ENCODE measurements at places on chromosomes 6 and 20.

GRCh38 chr6:119523556-119523955 lies 174.0 kb upstream of the MAN1A1 start:
- DNase-seq, result no peak

DNA sequence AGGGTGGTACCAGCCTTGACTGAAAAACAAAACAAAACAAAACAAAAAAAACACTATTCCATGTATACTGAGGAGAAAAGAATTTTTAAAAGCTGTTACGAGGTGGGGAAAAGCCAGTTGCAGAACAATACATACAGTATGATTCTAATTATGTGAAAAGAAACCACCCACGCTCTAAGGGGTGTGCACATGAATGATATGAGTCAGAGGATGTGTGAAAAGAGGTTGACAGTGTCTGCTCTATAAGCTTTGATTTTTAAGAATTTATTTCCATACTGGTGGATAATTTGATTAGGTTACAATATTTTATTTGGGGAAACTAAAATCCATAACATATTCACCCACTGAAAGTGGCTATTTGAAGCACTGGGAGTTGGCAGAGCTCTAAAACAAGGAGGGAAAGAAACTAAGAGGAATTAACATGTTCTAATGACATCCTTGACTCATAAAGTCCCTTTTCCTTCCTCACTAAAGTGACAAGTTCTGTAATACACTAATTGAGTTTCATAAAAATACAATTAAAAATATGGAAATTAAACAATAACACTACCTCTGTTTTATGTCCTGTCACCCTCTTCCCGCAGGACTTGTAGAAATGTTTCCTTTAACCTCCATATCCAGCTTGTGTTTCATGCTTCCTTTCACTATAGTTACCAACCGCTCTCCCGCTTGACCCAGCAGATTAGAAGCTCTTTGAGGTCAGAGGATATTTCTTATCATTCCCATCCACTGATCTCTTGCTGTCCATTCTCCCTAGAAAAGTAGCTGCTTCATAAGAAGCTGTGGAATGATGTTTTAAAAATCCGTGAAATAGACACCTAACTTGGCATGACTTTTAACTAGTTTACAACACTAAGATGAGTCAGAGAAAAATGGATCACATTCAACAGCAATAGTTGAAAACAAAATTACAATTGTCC lies 118.6 kb upstream of the CCDC28A start:
- peak; percentile 20 for DNase-seq

DNA sequence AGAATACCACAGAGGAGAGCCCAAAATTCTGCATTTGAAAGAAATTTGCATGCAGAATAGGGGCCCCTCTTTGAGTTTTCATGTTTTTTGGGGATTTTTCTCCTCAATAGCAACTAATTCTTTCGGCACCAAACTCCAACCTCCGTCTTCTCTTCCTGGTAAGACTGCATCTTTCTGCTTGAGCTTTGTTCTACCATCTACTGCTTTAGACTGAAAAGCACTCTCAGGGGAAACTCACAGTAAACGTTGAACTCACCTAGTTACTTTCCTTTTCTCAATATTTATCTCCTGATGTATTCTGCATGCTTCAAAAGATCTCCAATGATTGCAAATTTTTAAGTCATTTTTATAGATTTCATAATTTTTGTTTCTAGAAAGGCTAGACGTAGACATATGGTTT lies 36.9 kb upstream of the HLA-DQB1 start:
- no peak for DNase-seq

DNA sequence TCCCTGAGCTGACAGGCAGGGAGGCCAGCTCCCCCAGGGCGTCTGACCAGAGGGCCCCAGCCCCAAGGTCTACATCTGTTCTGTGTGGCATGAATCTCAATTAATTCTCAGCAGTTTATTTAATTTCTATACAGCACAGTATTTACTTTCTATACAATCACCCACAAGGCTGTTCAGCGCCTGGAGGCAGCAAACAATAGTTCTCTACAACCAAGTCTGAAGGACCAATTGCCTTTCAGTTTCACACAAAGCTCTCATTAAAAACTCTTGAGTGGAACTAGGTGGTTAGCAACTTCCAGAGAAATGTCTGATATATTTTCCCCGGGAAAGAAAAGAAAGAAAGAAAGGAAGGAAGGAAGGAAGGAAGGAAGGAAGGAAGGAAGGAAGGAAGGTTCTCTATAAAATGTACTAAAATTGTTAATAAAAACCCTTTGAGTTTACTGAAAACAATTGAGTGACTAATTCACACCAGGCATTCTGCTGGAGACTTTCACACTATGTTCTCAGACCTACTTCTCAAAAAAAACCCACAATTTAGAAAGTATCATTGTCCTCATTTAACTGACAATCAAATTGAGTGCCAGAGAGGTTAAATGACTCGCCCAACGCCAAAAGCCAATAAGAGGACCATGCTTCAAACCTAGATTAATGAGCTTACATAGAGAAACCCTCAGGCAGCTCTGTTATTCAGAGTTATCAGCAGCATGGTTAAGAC lies 62.5 kb downstream of the METTL24 start:
- DNase-seq, result no peak

DNA sequence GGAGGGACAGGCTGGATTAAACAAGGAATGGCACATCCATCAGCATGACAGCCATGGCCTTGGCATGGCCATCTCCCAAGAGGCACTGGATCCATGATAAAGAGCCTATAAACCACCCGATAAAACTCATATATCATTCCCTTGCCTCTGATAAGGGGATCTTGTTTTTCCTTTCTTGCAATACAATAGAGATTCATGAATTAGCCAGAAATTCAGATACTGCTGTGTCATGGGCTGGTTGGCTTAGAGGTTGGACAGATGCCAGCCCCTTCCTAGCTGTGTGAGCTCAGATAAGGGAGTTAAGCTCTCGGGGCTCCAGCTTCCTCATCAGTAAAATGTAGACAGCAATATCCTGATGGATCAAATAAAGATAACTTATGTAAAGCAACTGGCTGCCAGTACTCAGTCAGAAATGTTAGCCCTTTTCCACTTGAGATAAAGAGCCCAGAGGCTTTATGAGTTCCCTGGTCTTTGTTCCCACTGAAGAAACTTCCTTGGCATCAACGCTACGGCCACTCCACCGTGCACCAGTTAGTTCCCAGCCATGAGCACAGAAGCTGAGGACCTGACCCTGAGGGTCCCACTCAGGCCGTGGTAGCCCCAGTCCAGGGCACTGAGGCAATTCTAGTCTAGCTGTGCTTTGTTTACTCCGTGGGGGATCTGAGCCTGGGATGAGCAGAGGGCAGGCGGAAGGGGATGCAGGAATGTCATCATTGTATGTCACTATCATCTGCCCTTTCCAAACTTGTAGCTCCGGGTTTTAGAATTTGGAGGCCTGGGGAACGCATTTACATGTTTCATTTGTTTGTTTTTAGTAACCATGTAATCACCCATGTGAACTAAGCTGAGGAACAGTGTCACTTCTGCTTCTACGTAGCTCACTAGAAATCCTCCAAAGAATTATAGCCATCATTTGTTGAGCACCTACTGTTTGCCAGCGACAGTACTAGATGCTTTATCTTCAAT lies 67.2 kb upstream of the TBC1D7 start:
- peak; percentile 97 for DNase-seq

GRCh38 chr20:62795023-62795761 lies 1.1 kb upstream of the MRGBP start:
- DNase-seq, result peak; percentile 59

- DNase-seq, result no peak
Measured at GRCh38 chr6:168808232-168808631, 367.2 kb downstream of the SMOC2 start.

DNA sequence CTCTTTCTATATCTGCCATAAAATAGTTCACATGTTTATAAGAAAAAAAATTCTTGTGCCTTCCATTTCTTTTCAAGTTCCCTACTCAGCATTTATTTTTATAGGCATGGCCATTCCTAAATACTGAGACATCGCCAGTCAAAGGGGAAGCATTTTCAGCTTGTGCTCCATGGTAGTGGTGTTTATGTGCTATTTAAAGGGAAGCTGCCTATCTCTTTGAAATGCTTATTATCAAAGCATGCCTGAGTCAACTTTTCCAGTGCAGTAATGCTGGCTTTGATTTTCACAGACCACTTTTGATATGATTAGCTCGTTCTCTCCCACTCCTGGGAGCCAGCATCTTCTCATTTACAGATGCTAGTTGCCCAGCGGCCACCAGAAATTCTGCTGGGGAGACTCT lies 124.1 kb upstream of the RIN2 start:
- peak; percentile 36 for DNase-seq

DNA sequence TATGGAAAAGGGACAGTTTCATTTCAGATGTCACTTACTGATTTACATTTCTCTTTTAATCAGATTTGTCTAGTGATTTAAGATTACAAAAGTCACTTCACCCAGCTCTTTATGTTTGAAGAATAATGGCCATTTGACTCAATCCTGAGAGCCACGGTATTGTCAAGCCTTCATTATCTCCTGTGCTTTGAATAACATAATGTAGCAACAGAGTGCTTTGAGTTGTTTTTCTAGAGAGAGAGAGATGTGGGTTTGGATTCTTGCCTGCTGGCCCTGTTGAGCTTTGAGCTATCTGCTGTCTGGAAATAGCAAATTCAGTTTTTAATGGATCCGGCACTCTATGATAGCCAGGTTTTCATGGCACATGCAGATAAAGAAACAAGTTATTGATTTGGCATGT lies 478.4 kb upstream of the SOX4 start:
- no peak for DNase-seq

- DNase-seq, result peak; percentile 32
Measured at GRCh38 chr6:105607636-105608621, 205.0 kb upstream of the PREP start.

- no peak for DNase-seq
Measured at GRCh38 chr6:127897484-127897883, 3.4 kb downstream of the THEMIS start.

DNA sequence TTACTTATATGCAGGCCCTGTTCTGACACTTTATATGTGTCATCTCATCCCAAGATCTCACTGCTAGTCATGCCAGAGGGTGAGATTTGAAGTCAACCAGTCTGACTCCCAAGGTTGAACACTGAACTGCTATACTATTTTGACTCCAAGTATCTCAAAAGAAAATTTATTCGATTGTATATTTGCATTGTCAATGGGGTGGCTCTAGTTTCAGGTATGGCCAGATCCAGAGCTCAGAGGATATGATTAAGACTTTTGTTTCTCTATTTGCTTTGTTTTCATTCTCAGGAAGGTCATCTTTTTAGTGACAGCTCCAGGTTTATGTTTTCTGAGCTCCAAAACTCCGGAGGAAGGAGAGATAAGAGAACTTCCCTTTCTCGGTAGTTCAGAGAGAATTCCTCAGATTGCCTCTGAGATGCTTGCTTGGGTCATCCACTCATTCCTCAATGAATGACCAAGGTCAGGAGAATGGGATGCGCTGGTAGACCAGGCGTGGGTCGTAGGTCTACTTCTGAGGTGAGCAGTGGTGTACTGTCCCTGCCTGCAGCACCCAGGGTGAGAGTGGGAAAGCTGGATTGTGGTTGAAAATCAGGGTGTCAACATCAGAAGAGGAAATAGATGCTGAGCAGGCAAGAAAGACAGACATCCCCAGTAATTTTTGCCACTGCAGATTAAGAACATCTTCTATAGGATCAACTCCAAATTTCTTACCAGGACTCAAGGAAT lies 99.3 kb downstream of the PFDN4 start:
- DNase-seq, result no peak

GRCh38 chr20:53990768-53991450 lies 79.5 kb downstream of the BCAS1 start:
- no peak for DNase-seq

DNA sequence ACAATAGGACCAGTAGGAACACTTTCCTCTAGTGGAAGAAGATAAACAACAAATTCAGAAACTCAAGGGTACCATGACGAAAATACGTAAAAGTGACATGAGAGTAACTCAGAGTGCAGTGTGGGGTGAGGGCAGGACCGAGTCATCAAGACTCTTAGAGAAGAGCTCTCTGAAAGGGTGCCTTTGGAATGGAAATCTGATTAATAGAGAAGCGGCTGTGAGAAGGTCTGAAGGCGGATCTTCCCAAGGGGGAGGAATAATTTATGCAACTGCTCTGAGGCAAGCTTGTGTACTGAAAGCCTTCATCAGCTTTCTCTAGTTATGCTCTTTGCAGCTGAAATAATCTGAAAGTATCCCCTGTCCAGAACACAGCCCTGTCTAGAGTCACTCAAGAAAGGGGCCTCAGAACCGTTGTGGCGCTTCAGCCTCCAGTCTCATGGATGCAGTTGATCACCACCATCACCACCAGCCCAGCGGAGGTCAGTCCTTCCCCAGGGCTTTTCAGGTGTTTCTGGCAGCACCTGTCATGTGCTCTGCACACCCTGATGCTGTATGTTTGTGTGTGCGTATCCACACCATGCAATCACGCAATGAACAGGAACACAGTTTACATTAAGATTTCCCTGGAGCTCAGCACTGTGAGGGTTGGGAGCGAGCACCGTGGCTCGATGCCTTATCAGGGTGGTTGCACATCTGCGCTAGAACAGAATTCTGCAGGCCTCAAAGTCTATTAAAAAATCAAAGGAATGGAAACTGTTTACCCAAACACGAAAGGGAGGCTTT lies 396.5 kb downstream of the SMOC2 start:
- DNase-seq, result no peak

GRCh38 chr6:88472851-88473525 lies 306.8 kb upstream of the CNR1 start:
- no peak for DNase-seq

DNA sequence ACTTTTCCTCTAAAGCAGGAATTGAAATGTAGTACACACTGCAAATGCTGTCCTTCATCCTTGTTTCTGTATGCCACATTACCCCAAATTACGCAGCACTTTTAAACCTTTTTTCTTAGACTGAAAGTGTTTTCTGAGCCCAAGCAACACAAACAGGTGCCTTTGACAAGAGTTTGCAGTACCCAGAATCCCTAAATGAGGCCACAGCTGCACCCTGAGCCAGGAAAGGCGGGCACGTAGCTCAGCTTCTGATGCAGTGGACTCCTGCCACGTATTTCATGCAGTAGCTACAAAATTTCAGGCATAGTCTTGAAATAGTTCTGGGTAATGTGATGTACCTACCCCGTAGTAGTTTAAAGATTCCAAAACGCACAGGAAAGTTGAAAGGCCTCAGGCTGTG lies 31.0 kb upstream of the CLDN20 start:
- DNase-seq, result no peak

Measured in fibroblast of villous mesenchyme (primary cell).